Stimulated activated CD4-positive, alpha-beta T cell treated with anti-CD3 and anti-CD28 coated beads, Interleukin-15, amount 100 ng/mL, for 48 hours (primary cell): ENCODE measurements at places on chromosomes 5 and 9.

DNA sequence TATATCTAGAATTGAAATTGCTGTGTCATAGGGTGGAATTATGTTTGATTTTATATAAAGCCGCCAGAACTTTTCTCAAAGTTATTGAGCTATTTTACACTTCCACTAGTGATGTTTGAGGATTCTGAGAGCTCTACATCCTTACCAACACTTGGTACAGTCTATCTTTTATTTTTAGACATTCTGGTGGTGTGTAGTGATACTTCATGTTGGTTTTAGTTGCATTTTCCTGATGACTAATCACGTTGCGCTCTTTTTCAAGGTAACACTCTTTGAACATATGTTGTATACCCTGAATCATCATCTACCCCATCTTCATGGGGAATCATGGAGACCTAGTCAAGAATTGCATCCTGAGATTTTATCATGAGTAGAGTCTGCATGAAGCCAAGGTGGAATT is 141.7 kb downstream of the NXNL2 start:
- no peak for DNase-seq

GRCh38 chr5:125236981-125237380 is 490.5 kb upstream of the ZNF608 start:
- DNase-seq = no peak

- DNase-seq = no peak
These were observed 314.5 kb upstream of the TLE4 start for GRCh38 chr9:79257228-79257781.

DNA sequence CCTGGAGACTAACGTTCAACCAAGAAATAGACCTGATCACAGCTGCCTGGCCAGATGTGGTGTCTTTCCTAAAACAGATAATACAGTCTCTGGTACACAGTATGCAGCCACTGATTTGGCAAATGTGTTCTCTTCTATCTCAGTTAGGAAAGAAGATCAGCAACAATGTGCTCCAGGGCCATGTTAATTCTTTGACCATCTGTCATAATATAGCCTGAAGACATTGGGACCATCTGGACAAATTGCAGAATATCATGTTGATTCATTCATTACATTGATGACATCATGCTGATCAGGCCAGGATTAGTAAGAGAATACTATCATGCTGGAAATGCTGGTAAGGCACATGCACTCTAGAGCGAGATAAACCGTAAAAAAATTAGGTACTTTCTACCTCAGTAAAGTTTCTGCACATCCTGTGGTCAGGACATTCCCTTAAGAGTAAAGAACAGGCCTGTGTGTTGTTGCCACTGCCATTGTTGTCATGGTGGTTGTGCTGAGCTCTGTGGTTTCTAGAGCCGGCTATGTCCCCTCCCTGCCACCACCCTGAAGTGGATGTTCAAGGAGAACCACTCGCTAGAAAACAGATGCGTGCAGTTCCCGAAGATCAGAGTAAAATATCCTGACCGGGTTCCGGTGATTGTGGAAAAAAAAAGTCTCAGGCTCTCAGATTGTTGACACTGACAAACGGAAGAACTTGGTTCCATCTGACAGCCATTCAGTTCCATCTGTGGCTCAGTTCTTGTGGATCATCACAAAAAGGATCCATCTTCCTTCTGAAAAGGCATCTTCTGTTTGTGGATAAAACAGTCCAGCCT is 6.4 kb upstream of the JMY start:
- no peak for DNase-seq

DNA sequence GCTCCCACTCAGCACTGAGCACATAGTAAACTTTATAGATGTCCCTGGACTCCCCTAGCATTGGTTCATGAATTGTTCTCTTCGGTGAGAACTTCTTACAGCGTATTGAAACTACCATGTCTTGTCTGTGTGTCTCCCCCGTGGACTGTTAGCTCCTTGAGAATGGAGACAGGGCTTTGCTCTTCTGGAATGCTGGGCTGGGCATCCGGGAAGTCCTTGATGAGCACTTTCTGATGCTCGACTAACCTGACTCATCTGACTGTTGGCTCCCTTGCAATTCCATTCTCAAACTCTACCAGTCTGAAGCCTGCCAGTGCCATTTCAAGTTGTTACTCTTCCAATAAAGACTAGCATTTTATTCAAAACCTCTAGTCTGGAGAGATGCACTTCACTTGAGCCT is 15.0 kb upstream of the PFDN1 start:
- DNase-seq = no peak

DNA sequence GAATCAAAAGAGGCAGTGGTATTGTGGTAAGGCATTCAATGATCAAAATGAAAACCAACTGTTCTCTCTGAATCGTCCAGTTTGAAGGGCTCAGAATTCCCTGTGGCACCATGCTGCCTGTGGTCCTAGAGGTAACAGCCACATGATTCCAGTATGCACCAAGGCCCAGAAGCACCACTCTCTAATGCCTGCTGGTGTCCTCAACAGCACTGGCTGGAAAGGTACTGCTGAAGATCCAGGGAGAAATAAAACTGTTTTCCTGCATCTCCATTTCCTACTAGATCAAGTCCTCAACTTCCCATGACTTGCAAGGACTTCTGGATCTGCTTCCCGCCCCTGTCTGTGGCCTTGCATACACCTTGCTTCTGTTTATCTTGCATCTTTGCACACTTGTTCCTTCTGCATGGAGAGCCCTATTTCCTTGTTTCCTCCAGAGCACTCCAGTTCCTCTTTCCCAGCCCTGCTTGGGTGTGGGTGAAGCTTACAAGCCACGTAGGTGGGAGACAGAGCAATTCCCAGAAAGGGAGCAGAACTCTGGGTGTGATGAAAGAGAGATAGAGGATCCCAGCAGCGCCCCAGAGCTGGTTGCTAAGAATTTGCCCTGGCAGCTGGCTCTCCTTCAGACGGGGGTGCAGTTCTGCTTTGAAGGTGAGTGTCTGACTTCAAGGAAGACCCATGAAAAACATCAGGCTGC is 41.0 kb upstream of the EQTN start:
- DNase-seq = no peak

- DNase-seq = no peak
These were observed 4.8 kb downstream of the CCL19 start for GRCh38 chr9:34686231-34686630.

GRCh38 chr5:54760182-54760935 is 225.0 kb downstream of the ESM1 start:
- no peak for DNase-seq

DNA sequence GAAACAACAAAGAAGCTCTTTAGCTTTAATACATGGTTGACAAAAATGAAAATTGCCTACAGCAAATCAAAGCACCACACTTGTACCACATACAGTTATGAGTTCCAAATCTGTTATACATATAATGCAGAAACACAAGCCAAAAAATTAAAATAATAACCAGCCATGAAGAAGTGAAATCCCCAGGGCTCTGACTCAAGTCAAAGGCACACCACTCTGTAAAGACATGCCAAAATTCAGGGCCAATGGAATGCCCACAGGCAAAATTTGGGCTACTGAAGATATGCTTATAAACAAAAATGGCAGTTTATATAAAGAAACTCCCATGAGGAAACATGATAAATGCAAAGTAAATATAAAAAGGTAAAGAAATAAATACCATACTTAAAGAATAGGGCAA is 29.0 kb downstream of the THBS4 start:
- no peak for DNase-seq

- no peak for DNase-seq
These were observed 138.5 kb upstream of the S1PR3 start for GRCh38 chr9:88852794-88853193.

- no peak for DNase-seq
These were observed 16.9 kb downstream of the ZNF618 start for GRCh38 chr9:113892861-113893491.

GRCh38 chr9:116432051-116432450 is 255.1 kb upstream of the TRIM32 start:
- no peak for DNase-seq

DNA sequence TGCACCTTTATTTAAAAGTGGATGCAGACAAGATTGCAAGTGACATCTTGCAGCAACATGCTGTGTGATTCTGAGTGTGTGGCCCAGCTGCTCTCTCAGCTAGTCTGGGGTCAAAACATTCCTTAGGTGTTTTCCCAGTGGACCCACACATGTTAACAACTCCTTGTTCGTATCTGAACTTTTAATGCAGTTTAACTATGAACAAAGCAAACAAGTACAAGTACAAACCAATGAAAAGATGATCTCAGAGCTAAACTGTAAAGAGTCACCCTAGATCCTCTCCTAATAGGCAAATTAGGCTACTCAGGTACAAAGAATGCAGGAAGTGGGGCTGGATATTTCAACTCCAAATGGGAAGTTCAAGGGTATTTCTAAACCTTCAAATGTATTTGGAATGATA is 108.4 kb downstream of the ENTREP1 start:
- no peak for DNase-seq

DNA sequence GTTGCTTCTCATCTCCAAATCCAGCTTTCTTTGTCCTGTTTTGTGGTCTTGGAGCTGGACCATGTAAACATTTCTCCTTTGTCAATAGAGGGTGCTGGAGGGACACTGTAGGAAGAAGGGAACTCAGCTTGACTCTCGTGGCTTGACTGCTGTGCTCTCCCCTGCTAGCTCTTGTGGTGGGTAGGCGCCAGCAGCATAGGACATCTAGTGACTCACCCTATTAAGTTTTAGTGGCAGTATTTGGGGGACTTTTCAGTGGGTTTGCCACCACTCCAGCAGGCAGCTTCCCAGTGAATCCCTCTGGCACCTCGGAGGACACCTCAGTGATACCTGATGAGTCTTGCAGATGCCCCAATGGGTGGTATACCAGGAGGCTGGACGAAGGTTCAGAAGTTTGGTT is 97.8 kb downstream of the TSSK1B start:
- no peak for DNase-seq

- no peak for DNase-seq
These were observed 397.5 kb downstream of the MLLT3 start for GRCh38 chr9:20224756-20225155.

GRCh38 chr5:1139331-1140170 is 27.7 kb upstream of the SLC12A7 start:
- no peak for DNase-seq

GRCh38 chr5:42592401-42593140 is 164.0 kb upstream of the CCDC152 start:
- no peak for DNase-seq

DNA sequence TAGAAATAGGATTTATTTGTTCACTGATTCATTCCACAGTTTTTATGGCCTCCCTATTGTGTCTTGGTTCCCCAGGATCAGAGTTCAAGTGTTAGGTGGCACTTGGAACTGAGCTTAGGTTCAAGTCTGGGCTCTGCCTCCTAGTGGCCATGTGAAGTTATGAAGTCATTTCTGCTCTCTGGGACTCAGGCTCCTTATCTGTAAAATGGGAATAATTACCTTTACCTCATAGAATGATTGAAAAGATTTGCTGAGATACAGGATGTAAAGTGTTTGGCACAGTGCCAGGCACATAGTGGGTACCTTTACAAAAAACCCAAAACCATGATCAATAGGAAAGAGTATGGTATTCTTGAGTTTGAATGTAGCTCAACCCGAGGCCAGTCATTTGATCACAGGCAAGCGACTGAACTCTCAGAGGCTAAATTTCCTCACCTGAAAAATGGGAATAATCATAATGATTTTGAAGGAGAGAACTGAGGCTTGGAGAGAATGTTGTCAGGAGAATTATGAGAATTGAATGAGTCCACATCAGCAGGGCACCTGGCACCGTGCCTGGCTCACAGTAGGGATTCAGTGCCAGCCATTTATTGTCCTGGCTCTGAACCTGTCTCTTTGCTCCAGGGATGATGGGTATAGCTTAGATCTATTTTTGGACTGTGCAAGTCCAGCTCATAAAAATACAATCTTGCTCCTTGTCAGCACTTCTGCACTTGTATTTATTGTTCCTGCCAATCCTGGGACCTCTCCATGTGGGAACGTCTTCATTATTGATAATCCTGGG is 10.8 kb downstream of the NSG2 start:
- no peak for DNase-seq

GRCh38 chr5:39579750-39580149 is 155.0 kb upstream of the DAB2 start:
- no peak for DNase-seq

DNA sequence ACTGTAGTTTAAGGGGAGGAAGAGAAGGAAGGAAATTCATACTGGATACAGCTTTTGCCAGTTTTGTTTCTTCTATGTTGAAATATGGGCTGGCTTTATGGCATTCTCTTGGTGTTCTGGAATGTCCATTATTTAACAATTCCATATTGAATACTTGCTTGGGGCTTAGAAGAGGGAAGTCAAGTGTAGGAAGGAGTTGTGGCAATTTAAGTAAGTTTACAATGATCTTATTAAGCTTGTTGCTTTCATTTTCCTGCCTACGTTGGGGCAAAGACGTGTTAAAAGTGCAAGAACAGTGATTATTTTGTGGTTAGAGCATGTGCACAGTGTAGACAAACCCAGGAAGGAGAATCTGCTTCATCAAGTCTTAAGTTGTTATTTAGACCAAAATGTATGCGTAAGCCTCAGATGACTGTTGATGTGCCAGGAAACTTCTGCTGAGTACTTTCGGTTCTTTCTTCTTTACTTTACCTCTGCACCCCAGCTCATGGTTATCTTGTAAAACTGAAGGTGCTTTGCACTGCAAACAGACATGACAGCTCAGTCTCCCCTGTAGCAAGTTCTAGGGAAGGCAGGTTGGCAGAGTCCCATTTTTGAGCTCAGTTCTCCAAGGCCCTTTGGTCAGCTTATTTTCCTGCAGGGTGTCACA is 75.8 kb downstream of the F2RL2 start:
- peak; percentile 27 for DNase-seq

- DNase-seq = no peak
These were observed 123.9 kb upstream of the HAPLN1 start for GRCh38 chr5:83844449-83845068.

GRCh38 chr5:138905541-138905940 is 30.4 kb upstream of the LRRTM2 start:
- no peak for DNase-seq
